ENCODE measurements at places on chromosomes 2 and 18.

DNA sequence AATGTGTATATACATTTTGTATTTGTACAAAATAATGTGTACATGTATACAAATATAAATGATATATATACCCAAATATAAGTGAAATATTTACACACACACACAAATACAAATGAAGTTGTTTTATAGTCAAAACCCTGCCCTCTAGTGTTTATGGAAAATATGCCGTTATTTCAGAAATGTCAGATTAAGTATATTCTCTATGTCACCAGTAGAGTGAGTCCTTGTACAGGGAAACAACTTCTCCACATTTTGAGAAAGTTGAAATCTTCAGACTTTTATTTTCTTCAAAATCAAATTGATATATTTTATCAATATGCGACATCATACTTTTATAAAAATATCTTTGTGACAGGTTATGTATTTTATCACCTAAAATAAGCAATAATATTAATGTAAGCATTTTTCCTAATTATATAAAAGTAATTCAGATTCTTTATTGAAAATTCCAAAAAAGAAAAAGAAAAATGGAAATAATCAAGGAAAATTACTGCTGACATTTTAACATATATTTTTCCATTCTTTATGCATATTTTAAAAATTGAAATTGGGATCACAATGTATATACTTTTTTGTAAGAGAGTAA is 22.4 kb downstream of the ARL6IP6 start:
- no peak for DNase-seq

GRCh38 chr2:64858541-64859311 is 130.5 kb upstream of the SLC1A4 start:
- DNase-seq, result no peak

GRCh38 chr18:28178720-28179119 is 1.8 kb upstream of the CDH2 start:
- no peak for DNase-seq

DNA sequence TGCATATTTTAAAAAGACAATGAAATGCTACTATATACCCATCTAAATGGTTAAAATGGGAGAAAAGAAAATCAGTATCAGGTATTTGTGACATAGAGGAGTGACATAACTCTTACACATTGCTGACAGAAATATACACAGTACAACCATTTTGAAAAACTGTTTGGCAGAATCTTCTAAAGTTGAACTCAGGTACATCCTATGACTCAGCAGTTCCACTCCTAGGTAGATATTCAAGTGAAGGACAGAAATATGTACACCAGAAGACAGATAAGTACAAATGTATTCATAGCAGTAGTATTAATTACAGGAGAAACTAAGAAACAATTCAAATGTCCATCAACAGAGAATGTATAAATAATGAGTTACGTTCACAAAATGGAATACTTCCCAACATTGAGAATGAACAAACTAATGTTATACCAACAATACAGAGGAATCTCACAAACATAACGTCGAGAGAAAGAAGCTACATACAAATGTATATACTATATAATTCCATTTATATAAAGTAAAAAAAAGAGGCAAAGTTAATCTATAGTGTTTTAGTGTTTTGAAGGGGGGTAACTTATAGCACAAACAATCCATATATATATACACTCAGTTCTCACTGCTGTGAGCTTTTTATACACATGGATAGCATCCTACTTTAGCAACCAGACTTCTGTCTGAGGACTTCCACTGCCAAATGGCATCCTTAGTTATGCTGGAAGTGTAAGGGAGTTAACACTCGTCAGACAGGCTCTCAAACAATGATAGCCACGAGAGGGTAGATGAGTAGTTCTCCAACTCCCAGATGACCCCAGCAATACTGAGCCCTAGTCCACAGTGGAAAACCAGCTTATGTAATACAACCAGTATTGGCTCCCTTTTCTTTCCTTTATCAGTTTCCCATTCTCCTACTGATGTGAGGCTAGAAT is 172.5 kb downstream of the NBAS start:
- no peak for DNase-seq

DNA sequence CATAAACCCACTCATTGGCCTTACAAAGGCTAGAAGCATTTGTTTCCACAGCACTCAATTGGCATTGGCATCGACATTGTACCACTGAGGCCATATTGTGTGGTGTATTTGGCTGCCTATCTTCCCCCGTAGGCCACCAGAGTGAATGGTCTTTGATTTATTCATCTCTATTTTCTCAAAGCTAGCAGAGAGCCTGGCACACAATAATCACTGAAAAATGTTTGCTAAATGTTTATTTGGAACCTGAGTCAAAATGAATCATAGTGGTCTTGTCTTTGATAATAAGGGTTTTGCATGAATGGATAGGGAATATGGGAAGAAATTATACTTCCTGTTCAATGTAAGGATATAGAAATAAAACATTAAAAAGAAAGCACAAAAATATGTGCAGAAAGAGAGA is 107.3 kb upstream of the SLC8A1 start:
- DNase-seq, result no peak

GRCh38 chr2:119338826-119339561 is 27.6 kb downstream of the C2orf76 start:
- peak; percentile 7 for DNase-seq

DNA sequence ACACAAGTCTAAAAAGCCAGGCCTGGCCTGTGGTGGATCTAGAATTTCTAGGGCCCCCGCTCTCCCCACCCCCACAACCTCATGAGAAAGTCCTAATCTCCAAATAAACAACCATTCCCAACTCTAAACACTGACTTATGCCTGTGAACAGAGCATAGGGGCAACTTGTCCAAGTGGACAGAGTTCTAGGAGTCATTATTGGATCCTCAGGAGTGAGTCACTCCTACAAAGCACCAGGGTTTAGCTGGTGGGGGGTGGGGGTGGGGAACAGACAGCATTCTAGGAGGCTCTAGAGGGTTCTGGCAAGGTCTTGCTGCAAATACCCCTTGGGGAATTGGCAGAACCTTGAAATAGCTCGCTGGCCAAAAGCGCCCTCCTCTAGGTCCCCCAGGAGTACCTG is 83.3 kb downstream of the ZCCHC2 start:
- no peak for DNase-seq

DNA sequence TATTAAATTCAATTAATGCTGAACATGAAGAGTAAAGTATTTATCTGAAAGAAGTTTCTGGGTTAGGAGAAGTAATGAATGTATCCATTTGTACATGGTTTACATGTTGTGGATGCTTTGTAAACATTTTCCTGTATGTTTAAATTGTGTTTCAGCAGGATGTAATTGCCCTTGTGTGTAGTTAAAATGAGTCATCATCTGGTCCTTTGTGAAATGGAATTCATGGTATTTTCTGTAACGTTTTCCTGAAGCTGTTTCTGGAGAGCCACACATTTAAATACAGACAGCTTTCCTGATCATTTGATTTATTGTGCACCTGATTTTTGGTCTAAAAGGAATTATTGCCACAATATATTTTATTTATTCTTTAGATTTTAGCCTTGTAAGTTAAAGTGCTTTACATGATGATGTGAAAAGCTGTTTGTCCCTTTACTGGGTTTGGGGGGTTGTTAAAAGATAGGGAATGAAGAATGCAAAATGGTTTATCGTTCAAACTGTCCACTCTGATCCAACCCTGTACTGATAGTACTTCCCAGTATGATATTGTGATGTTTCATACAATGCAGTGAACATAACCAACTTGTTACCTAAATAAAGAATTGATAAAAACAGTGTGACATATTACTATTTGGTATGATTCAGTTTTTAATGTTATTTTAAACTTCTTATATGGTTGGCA is 41.7 kb upstream of the SLC3A1 start:
- DNase-seq, result no peak

GRCh38 chr2:141133883-141134282 is 996.9 kb downstream of the LRP1B start:
- no peak for DNase-seq

- no peak for DNase-seq
These were observed 10.5 kb downstream of the ACVR2A start for GRCh38 chr2:147855316-147855715.

GRCh38 chr18:22643731-22644130 is 226.0 kb upstream of the CTAGE1 start:
- DNase-seq, result no peak

DNA sequence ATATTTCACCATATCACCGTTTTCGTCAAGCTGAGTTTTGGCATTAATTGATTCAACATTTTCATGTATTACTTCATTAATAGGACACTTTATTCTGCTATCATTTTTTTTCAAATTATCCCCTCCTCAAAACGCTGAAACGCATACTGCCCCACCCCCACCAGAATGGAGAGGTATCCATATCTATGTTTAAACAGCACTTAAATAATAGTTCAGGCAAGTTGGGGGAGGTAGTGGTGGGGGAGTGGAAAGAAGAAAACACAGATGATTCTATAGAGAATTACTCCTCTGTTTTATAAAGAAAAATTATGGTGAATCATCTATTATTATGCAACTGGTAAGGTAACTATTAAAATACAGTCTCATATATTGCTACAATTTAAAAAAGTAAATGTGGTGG is 314.4 kb upstream of the ZEB2 start:
- no peak for DNase-seq

DNA sequence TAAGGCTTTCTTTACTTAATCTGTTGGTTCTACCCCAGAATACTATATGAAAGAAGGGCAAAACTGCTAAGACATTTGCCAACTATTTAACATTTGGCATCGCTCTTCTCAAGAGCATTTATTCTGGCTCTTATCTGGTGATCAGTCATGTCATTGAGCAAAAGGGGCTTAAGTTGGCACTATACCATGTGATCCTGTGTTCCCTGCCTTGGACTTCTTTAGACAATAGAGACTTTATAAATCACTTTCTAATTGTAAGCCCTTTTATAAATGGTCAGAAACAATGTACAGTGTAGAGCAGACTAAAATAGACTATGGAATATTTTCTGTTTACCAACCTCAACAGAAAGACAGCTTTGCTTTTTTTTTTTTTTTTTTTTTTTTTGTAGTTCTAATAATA is 52.1 kb downstream of the GTF3C3 start:
- DNase-seq, result no peak

GRCh38 chr2:233346376-233346775 is 7.9 kb upstream of the DGKD start:
- DNase-seq, result no peak

- no peak for DNase-seq
These were observed 76.2 kb downstream of the MAP3K20 start for GRCh38 chr2:173151671-173152401.

- no peak for DNase-seq
These were observed 728.6 kb downstream of the SLC4A3 start for GRCh38 chr2:220356076-220356475.

DNA sequence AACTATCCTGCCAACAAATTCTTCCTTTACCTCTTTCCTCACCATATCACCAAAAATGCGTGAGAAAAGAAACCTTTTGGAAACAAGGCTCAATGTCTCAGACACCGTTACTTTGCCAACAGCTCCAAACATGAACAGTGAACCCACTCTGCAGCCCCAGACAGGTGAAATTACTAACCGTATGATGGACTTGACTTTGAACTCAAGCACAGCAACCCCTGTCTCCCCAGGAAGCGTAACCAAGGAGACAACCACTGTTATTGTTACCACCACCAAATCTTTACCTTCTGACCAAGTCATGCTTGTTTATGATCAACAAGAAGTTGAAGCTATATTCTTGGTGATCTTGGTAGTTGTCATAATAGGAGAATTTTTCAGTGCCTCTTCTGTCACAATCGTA is 28.4 kb downstream of the MFSD6 start:
- no peak for DNase-seq

DNA sequence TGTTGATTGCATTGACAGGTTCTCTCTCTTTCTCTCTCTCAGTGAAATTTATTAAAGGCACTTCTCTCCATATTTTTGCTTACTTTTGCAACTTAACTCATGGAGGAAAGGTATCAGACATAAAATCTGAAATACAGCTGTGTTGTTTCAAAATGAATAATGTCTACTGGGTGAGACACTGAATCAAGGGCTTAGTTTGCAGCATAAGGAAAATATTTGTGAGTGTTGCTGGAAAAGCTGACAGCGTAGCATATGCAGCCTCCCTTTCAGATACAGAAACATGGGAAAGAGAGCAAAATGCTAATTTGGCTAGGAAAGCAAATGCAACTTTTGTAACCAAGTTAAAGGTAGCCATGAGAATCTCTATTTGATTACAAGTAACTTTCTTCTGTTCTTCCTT is 81.5 kb upstream of the COL3A1 start:
- no peak for DNase-seq

DNA sequence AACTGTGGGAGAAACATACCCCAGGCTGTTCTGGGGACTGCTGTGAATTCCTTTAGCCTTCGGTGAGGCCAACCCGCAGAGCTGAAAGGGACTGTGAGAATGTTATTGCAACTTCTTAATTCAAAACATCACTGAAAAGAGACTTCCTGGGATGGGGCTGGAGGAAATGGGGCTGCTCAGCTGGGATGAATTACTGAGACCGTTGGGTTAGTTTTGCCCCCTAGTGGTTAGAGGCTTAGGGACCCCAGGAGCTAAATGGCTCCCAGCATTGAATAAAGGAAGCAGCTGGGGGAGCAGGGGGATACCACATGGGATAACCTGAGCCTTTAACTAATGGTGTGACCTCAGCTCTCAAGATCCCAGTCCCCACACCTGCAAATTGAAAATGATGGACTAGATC is 941.1 kb upstream of the FANCL start:
- DNase-seq, result no peak

- no peak for DNase-seq
These were observed 73.8 kb upstream of the NEUROD1 start for GRCh38 chr2:181754105-181754504.

DNA sequence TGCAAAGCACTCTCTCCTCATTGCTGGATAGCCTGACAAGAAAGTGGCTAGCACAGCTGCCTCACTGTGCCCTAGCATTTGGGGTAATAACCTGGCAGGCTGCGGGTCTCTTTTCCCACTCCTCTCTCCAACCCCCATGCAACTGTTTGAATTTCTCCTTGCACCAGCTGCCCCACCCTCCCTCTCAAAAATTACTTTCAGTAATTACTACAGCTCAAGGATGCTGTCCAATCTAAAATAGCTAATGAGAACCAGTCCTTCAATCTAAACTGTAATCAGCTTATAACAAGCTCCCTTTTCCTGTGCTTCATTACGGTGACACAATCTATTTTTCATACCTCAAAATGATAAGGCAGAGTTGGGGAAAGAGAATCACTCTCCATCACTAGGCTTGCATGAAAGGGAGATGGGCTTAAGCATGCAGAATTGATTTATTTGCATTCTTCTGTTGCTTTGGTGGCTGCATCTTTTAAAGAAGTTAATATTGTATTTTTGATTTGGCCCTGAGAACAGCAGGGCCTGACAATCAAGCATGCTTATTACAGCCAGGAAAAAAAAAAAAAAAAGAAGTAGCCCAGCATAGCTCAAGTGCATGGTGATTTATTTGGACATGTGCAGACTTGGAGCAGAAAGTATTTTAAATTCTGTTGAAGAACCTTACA is 881.8 kb downstream of the SLC4A3 start:
- no peak for DNase-seq
